Cardiac septum (tissue), 1 donor: ENCODE measurements at places on chromosomes 1 and 21. TPM values are rescaled to one million over a fixed set of nuclear protein-coding genes. Genes with fewer than 3 reads are reported as not detected.

CDCA8 gene
- 0.27 TPM for total RNA-seq

E2F2 gene
- 0.30 TPM for total RNA-seq

TSACC gene
- total RNA-seq: not detected

GJA9 gene
- not detected for total RNA-seq

FAAP20 gene
- total RNA-seq: 40.5 TPM

GJA4 gene
- 34.7 TPM for total RNA-seq

LIN28A gene
- total RNA-seq: not detected

SPATA21 gene
- total RNA-seq: not detected

SPRR4 gene
- total RNA-seq: not detected

AGT gene
- 71.0 TPM for total RNA-seq

PTGS2 gene
- 0.81 TPM for total RNA-seq

RHD gene
- total RNA-seq: not detected

ADAMTS1 gene
- total RNA-seq: 92.5 TPM

SERTAD4 gene
- 3.7 TPM for total RNA-seq

S100A1 gene
- 1,915 TPM for total RNA-seq

C1orf226 gene
- 2.0 TPM for total RNA-seq

ADAMTSL4 gene
- 28.9 TPM for total RNA-seq

HHIPL2 gene
- total RNA-seq: not detected
